ENCODE measurements at places on chromosomes 2 and 18. TPM values are rescaled to one million over a fixed set of nuclear protein-coding genes. Genes with fewer than 3 reads are reported as not detected.

GRCh38 chr2:75676464-75676863, 29.9 kb downstream of the MRPL19 start:
- DNase-seq = no peak

DNA sequence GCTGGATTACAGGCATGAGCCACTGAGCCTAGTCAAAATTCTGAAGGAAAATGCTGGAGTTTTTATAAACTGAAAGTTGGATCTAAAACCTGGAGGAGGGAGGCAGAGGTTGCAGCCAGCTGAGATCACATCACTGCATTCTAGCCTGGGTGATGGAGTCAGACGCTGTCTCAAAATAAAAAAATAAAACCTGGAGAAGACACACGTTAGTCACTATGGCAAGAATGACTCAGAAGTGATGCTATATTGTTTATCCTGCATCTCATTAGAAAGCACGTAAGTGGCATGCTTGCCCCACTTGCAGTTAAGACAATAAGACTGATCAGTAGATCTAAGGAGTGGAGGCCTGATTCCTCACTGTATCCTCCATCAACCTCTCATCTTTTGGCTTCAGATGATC, 106.6 kb upstream of the STON1 start:
- DNase-seq = no peak

GRCh38 chr2:233468047-233468740, 98.4 kb downstream of the USP40 start:
- no peak for DNase-seq

- no peak for DNase-seq
Measured at GRCh38 chr2:171778515-171778914, 91.2 kb downstream of the DYNC1I2 start.

The AQP4 gene
- total RNA-seq = not detected

DNA sequence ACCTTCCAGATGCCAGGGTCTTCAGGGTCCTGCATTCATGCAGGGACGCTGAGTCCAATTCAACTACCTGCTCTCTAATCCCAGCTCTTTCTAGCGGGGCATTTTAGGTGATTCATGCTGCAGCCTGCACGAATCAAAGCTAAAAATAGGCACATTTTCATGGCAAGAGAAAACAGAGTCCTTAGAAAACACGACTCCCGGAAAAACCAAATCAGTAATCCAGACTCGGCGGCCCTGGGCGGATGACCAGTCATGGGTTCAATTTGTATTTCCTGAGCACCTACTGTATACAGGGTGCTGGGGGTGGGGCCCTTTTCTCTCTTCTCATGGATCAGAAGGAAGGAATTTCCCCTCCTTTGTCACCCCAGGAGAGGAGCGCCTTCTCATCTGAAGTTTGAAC, 64.4 kb downstream of the LONRF2 start:
- no peak for DNase-seq

GRCh38 chr2:42142547-42143184, 26.5 kb upstream of the EML4 start:
- no peak for DNase-seq

The IHH gene
- total RNA-seq = not detected

DNA sequence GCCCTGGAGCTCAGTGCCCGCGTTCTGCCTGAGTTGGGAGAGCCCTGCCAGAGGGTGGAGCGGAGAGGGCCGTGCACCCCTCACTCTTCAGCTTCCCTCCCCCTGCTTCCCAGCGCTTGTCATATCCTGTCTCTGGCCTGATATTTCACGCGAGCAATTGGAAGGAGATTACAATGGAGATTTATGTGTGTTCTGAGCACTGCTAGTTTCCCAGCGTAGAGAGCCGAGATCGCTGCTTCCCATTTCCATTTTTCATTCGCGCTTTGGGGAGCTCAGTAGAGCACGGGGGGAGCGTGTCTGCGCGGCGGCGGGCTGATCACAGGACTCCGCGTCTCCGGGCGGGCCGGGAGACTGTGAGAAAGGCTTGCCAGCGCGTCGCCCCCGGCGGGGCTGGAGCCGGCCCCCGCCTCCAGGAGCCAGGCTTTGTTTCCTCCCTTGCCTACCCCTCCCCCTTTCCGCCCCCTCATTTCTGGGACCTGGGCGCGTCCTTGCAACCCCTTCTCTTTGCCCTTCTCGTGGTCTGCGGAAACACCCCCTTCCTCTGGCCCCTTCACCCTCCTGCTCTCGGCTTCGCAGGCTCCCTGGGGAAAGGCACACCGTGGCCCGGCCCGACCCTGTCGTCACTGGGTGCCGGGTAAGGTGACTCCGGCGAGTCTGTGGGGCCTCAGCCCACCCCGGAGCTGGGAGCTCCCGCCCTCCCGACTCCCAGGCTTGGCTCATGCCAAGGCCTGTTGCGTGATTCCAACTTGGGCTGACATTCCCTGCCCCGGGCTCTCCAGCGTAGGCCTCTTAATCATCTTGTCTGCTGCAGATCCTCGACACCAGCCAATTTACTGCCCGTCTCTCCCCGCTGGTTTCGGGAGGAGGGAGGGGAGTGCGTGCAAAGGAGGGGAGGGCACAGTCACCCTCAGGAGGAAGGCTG, 5.8 kb downstream of the DLX2 start:
- DNase-seq = no peak

- DNase-seq = no peak
Measured at GRCh38 chr18:37332628-37333420, 232.8 kb downstream of the CELF4 start.

The POTEJ gene
- total RNA-seq = not detected

DNA sequence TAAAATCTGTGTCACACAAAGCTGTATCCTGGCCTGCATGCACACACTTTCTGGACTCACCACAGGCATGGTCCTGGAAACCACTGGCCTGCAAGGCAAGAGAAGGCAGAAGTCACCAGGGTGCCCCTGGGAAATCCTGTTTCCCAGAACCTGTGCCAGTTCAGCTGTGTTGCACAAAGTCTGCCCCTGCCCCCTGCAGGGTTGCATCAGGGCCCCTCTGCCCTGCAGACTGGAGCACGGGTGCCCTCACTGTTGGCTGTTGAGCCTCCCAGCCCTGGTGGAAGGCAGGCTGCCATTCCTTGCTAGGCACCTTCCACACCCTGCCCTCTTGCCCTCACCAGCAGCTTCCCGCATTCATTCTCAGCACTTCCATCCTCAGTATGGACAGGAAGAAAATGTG, 18.0 kb upstream of the TUBB6 start:
- no peak for DNase-seq

DNA sequence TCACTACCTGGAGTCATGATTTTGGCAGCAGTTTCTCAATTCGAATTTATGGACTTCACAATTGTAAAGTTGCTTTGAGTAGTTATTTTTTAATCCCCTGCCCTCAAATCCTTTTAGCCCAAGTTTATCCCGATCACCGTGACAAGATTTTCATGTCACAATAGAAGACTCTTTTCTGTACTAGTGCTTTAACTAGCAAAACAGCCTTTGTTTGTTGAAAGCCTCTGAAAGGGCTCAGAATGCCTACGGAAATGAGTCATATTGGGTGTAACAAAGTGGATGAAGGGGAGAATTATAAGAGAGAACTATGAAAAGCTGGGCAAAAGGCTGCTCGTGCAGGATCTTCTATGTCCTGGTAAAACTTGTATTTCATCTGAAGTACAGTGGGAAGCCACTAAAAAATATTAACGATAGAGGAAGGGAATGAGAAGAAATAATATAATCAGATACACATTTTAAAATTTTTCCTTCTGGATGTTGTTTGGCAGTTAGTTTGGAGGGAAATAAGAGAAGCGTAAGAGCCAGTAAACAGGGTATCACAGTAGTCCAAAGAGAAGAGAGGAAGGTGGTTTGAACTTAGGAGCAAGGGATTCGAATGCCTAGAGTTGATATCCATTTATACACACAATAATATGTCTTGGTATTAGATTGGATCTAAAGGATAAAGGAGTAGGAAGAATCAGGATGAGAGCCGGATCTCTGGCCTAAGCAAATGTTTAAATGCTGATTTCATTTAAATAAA, 114.9 kb downstream of the GALNT13 start:
- DNase-seq = no peak

The DSG1 gene
- not detected for total RNA-seq

The COMMD1 gene
- total RNA-seq = 21.4 TPM

- DNase-seq = peak; percentile 7
Measured at GRCh38 chr2:225040856-225041206, 1.4 kb downstream of the DOCK10 start.

The PTH2R gene
- total RNA-seq = not detected

All from CD4-positive, CD25-positive, alpha-beta regulatory T cell (primary cell).